Activated naive CD4-positive, alpha-beta T cell (primary cell): ENCODE measurements at places on chromosomes 6 and 20.

- no peak for DNase-seq
These were observed 29.1 kb upstream of the HDAC2 start for GRCh38 chr6:114000069-114000468.

GRCh38 chr6:142014515-142014914 lies 118.2 kb upstream of the GJE1 start:
- DNase-seq: no peak

- no peak for DNase-seq
These were observed 157.1 kb upstream of the CENPW start for GRCh38 chr6:126182650-126183311.

DNA sequence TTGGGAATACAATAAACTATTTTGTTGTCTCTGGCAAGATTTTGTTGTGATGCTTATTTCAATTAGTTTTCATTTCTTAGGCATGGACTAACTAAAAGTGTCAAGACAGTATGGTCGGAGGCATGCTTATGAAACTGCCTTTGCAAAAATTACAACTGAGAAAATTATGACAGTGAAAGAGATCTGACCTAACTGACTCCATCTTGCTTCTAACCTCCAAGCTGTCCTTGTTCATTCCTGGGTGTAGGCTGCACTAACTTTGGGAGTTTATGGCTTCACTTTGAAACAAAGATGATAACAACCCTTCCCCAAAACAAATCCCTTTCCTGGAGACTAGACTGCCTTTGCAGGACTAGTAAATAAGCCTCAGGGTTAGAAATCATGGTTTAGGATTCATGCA lies 4.1 kb upstream of the SHLD1 start:
- no peak for DNase-seq

- no peak for DNase-seq
These were observed 66.6 kb upstream of the ADGRF4 start for GRCh38 chr6:47631797-47632196.

GRCh38 chr6:47159763-47160162 lies 117.6 kb upstream of the ADGRF1 start:
- no peak for DNase-seq

DNA sequence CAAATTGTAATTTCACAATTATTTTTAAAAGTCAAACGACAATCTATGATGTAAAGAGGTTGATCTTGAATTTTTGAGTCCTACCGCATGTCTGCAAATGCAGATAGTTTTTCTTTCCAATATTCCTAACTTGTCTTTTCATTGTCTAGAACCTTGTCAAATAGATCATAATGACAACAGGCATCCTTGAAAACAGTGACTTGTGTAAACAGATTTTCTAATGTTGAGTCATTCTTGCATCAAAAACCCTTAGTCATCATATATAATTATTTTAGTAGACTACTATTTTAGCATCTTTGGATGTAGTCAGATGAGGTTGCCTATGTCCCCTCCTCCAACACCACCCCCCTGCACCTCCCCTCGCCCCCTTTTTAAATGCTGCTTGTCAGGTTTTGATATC lies 43.8 kb downstream of the BMP6 start:
- no peak for DNase-seq

DNA sequence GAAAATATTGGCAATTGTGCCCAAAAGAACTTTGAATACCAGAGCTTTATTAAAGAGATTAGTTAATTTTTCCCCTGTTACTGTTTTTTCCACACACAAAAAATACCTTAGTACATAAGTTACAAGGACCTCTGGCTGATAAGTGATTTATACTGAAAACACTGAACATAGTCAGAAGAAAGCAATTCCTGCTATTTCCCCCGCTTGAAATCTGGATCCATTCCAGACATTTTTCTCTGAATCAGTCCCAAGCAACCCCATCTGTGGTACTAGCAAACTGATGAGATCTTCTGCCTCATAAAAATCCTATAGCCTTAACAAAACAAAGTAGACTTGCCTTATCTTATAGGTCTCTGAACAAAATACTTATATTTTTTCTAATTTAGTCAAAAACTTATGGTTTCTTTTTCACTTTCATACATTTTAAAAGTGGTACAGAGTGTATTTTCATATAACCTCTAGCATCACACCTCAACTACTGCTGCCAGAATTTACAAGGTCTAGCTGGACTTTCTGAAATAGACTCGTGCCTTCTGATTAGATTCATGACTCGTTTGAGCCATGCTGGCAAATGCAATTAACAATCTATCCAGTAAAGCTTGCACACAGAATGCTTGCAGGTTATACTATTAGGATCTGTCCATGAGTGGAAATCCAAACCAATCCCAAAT lies 111.9 kb downstream of the TBX18 start:
- no peak for DNase-seq

GRCh38 chr6:41700463-41701347 lies 34.7 kb downstream of the TFEB start:
- no peak for DNase-seq

GRCh38 chr6:1626481-1626880 lies 16.8 kb downstream of the FOXC1 start:
- DNase-seq: no peak

DNA sequence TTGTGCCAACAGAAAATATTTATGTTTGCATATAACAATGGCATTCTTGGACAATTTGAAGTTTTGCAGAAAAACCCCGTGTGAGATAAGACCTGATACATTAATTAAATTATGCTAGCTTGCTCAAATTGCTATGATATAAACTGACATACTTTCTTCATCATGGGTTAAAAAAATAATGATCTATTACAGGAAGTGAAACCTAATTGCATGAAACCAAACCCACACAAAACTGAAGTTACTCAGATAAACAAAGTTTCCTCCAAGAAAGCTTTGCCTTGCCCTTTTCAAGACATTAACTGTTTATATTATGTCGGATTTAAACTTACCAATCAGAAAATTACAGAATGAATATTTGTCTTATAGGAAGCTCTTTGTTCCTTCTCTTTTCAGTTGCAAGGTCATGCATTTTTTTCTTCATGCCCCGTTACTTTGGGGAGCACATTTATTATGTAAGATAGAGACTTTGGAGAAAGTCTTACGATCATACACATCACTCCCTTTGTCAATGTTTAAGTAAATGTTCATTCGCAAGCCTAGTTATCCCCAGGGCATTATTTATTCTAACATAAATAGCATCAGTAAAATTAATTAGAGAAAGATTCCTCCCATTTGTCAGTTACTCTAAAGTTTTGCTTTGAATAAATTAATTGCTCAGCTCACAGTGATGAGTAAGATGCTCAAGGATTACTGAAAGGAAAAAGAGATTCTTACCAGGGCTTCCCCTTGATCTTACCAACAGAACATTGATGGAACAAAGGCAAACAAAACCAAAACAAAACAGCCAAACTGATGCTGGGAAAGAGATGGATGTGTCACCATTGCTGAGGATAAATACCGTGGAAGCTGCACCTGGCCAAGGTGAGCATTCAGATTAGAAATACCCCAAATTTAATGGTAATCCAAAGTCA lies 14.8 kb upstream of the TMEM244 start:
- no peak for DNase-seq

DNA sequence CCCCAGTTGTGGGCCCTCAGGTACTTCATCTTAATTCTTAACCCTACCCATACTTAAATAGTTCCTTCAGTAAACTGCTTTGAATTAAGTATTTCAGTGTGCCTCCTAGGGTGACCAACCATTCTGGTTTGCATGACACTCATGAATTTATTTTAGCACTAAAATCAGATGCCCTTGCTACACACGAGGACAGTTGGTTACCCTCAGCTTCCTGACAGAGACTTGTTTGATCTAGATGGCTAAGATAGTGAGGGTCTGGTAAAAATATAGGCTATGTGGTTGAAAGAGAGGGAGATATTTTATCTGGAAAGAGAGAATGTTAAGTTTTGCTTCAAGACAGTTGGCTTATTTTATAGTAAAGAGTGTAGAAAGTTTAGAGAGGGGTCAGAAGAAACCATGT lies 10.6 kb downstream of the PGK2 start:
- no peak for DNase-seq

- DNase-seq: no peak
These were observed 266.5 kb upstream of the CITED2 start for GRCh38 chr6:139640921-139641320.

- DNase-seq: peak; percentile 72
These were observed 100.0 kb downstream of the NOL4L start for GRCh38 chr20:32484958-32485769.

DNA sequence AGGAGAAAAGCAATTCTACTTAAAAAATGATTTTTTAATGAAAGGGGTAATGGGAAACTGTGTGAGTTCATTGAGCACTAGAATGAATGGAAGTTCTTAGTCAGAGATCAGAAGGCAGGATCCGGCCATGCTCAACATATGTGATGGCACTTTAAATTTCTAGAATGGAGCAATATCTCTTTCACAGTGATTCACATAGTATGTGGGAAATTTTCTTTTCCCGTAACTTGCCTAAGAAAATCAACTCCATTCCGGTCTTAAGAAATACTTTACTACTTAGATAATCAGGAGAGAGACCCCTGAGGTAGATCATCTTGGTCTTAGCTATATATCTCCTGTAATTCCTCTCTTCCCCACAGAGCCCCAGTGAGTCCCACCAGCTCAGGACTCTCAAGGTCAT lies 131.8 kb downstream of the SCML4 start:
- DNase-seq: no peak
